Neural crest cell (in vitro differentiated cells): ENCODE measurements at places on chromosomes 2 and 18. TPM values are rescaled to one million over a fixed set of nuclear protein-coding genes. Genes with fewer than 3 reads are reported as not detected.

- peaks cover 7% of the 10 kb centered on the region for H3K36me3 ChIP-seq
- H3K4me3 ChIP-seq, result peak overlapping the region; percentile 100
- no peaks in the 10 kb centered on the region for H3K27me3 ChIP-seq
- H3K4me1 ChIP-seq, result peaks cover 30% of the 10 kb centered on the region
These were observed 475 bp downstream of the SLC4A1AP start for GRCh38 chr2:27664154-27664574.

Gene TDRD15
- not detected in 2 replicates for total RNA-seq

DNA sequence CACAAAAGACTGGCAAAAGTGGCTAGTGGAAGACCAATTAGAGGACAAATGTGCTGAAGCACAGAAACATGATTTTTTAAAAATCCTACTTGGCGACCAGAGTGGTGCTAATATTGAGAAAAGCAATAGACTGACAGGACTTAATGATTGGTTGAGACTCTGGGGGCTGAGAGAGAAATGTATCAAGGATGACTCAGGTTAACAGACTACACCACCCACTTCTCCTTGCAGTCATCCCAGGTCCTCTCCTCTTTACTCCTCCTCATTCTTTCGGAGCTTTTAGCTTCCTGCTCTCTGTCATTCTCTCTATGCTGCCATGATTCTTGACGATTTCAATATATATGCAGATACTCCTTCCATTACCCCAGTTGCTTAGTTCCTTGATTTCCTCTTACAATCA, 54.6 kb upstream of the CYTIP start:
- no peaks in the 10 kb centered on the region for H3K4me1 ChIP-seq
- H3K27me3 ChIP-seq, result peaks cover 13% of the 10 kb centered on the region
- no peak for DNase-seq
- H3K27ac ChIP-seq, result no peak overlapping the region
- no peak overlapping the region for H3K4me3 ChIP-seq

Gene FSHR
- total RNA-seq, result not detected in 2 replicates

Gene RAX
- not detected in 2 replicates for total RNA-seq

GRCh38 chr2:40244675-40245074, 207.2 kb downstream of the SLC8A1 start:
- peaks cover 23% of the 10 kb centered on the region for H3K4me1 ChIP-seq
- H3K27ac ChIP-seq, result peak overlapping the region; percentile 8
- no peak overlapping the region for H3K4me3 ChIP-seq
- no peaks in the 10 kb centered on the region for H3K27me3 ChIP-seq
- DNase-seq, result no peak
- H3K36me3 ChIP-seq, result no peaks in the 10 kb centered on the region

- H3K27me3 ChIP-seq, result no peaks in the 10 kb centered on the region
- H3K4me3 ChIP-seq, result no peak overlapping the region
- DNase-seq, result no peak
- peak overlapping the region; percentile 21 for H3K27ac ChIP-seq
These were observed 31.7 kb upstream of the MAP4K3 start for GRCh38 chr2:39468579-39469451.

Gene OR6B3
- not detected in 2 replicates for total RNA-seq

Gene RAD51AP2
- total RNA-seq, result 0.16 and 0.23 TPM in 2 replicates

Gene ACTG2
- total RNA-seq, result 0.39 TPM in 1 of 2 replicates, not detected in the other

Gene TM4SF20
- total RNA-seq, result not detected in 2 replicates

DNA sequence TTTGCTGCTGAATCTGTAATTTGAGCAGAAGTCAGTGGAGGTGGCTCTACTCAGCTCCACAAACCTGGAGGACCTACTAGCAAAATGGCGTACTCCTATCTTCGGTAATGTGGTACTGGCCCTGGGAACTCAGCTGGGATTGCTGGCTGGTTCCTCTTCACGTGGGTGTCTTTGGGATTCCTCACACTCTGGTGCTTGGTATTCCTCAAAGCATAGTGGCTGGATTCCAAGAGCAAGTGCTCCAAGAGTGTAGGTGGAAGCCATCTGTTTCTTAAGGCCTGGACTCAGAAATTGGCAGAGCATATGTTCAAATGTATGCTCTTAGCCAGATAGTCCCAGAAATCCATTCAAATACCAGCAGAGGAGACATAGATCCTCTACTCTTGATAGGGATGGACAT, 281.9 kb upstream of the CDH7 start:
- H3K27ac ChIP-seq, result no peak overlapping the region
- H3K4me1 ChIP-seq, result no peaks in the 10 kb centered on the region
- DNase-seq, result no peak
- H3K36me3 ChIP-seq, result no peaks in the 10 kb centered on the region
- H3K27me3 ChIP-seq, result no peaks in the 10 kb centered on the region

DNA sequence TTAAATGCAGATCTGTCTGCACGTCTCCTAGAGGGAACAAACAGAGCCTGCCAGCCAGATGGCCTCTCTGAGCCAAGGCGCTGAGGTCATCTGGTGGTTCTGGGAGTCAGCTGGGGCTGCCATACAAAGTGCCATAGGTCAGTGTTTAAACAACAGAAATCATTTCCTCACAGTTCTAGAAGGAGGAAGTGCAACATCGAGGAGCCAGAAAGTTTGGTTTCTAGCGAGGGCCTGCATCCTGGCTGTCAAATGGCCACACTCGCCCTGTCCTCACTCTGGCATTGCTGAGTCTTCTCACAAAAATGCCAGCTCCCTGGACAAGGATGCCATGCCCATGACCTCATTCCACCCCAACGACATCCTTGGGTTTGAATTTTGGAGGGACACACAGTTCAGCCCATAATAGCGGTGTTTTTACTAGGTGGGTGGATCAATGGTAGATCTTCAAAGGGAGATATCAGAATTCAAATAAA, 59.6 kb downstream of the MYT1L start:
- no peak overlapping the region for H3K4me3 ChIP-seq
- peaks cover 18% of the 10 kb centered on the region for H3K4me1 ChIP-seq
- H3K27me3 ChIP-seq, result no peaks in the 10 kb centered on the region
- no peak for DNase-seq

Gene CACNB4
- total RNA-seq, result 6.0 and 6.9 TPM in 2 replicates

- H3K36me3 ChIP-seq, result no peaks in the 10 kb centered on the region
- H3K27me3 ChIP-seq, result no peaks in the 10 kb centered on the region
- H3K4me3 ChIP-seq, result no peak overlapping the region
- no peaks in the 10 kb centered on the region for H3K4me1 ChIP-seq
- no peak overlapping the region for H3K27ac ChIP-seq
- no peak for DNase-seq
These were observed 6.6 kb downstream of the RIT2 start for GRCh38 chr18:43108882-43109281.

Gene TMEM247
- total RNA-seq, result not detected in 2 replicates

GRCh38 chr2:41020358-41020757, 568.5 kb upstream of the SLC8A1 start:
- no peak for DNase-seq
- no peaks in the 10 kb centered on the region for H3K27me3 ChIP-seq
- no peak overlapping the region for H3K4me3 ChIP-seq
- no peaks in the 10 kb centered on the region for H3K4me1 ChIP-seq
- no peak overlapping the region for H3K27ac ChIP-seq

Gene PROKR1
- total RNA-seq, result 0.09 and 0.16 TPM in 2 replicates

- no peak for DNase-seq
- H3K27ac ChIP-seq, result no peak overlapping the region
- H3K4me3 ChIP-seq, result no peak overlapping the region
- H3K36me3 ChIP-seq, result no peaks in the 10 kb centered on the region
- H3K27me3 ChIP-seq, result no peaks in the 10 kb centered on the region
These were observed 130.8 kb upstream of the TWIST2 start for GRCh38 chr2:238717084-238717483.

Gene TUBA4A
- 0.14 TPM in 1 of 2 replicates, not detected in the other for total RNA-seq

GRCh38 chr2:1136846-1137245, 186.2 kb downstream of the SNTG2 start:
- H3K36me3 ChIP-seq, result no peaks in the 10 kb centered on the region
- DNase-seq, result no peak
- no peaks in the 10 kb centered on the region for H3K27me3 ChIP-seq
- peaks cover 4% of the 10 kb centered on the region for H3K4me1 ChIP-seq
- no peak overlapping the region for H3K4me3 ChIP-seq

- DNase-seq, result no peak
- peaks cover 8% of the 10 kb centered on the region for H3K36me3 ChIP-seq
- H3K4me1 ChIP-seq, result peaks cover 6% of the 10 kb centered on the region
- H3K27ac ChIP-seq, result peak overlapping the region; percentile 41
- no peak overlapping the region for H3K4me3 ChIP-seq
These were observed 114.8 kb downstream of the TMEM163 start for GRCh38 chr2:134603966-134604365.

DNA sequence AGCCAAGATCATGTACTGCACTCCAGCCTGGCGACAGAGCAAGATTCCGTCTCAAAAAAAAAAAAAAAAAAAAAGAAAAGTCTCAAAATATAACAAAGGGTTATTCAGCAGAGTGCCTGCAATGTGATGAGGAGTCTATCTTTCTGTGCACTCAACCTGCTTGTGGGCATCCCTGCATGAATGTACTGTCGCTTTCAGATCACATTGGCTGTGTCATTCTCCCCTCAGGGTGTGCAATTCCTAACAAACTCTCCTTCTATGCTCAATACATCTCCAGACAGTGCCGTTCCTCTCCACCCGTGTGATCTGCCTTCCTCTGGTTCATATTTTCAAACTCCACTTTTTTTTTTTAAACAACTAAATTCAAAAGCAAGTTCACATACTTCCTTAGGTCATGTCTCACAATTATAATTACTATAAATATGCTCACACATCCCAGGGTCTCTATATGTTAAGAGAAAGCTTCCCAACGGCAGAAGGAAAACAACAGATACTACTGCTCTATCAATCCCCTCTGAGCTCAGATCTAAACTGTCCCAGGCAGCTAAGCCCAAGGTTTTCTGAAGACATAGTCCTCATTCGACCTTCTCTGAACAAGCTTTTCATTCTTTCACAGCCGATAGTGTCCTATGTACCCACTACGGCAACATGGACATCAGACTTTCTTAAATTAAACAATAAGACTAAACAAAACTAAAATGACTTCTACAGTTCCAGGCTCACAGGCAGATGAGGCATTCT, 35.2 kb downstream of the PTMA start:
- H3K27me3 ChIP-seq, result no peaks in the 10 kb centered on the region
- peaks cover 48% of the 10 kb centered on the region for H3K4me1 ChIP-seq
- no peak for DNase-seq
- peak overlapping the region; percentile 50 for H3K4me3 ChIP-seq
- H3K27ac ChIP-seq, result peak overlapping the region; percentile 46

Gene ABCG5
- not detected in 2 replicates for total RNA-seq

DNA sequence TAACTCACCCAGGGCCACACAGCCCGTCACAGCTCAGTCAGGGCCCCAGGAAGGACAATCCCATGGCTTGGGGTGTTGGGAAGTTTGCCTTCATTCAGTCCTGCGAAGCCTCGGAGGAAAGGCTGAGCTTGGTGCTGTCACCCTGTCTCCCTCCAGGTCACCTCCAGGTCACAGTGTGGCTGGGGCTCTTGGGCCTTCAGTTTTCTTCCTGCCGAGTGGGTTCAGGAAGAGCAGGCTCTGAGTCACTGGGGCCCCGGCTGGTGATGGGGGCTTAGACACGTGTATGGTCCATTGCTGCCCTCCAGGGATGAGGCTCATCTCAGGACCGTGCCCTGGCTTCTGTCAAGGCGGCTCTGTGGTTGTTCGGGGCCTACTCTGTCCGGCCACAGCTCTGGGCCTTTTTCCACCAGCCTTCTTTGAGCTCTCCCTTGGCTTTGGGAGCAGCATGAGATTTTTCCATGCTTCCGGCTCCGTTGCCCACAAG, 118.6 kb downstream of the INHBB start:
- no peak for DNase-seq
- no peak overlapping the region for H3K4me3 ChIP-seq
- H3K36me3 ChIP-seq, result no peaks in the 10 kb centered on the region
- H3K27ac ChIP-seq, result no peak overlapping the region
- peaks cover 16% of the 10 kb centered on the region for H3K4me1 ChIP-seq

Gene ASB18
- not detected in 2 replicates for total RNA-seq

Gene FBXO41
- 3.7 and 4.5 TPM in 2 replicates for total RNA-seq

DNA sequence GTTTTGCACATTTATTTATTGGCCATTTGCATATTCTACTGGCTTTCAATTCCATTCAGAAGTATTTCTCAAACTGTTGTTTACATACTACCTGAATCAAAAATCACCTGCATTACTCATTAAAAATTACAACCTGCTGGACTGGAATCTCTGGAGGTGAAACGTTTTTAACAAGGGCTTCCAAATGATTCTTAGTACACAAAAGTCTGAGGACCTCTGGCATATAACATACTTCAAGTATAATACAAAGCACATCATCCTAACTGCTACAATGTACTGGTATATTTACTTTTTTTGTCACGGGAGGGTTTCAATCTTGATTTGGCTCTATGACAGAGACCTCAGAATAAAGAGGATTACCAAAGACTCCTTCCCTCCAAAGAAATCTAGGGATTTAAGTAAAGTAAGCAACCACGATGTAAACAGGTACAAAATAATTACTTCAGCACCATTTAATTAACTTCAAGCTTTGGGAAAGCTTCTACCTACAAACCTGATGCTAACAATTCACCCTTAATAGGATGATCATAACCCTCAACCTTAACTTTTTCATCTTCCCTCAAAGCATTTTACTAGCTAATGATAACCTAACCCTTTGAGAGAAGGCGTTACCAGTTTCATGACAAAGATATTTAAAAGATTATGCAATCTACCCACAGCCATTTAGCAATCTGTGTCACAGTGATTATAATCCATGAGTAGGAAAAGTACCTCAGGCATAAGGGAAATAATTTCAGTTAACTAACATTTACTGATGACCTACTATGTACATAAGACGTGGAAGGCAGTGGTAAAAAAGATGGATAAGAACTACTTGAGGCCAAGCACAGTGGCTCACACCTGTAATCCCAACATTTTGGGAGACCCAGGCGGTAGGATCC, 24.7 kb downstream of the ATAD2B start:
- H3K27me3 ChIP-seq, result no peaks in the 10 kb centered on the region
- peaks cover 16% of the 10 kb centered on the region for H3K4me1 ChIP-seq
- no peak for DNase-seq
- no peak overlapping the region for H3K27ac ChIP-seq
- H3K36me3 ChIP-seq, result peaks cover 3% of the 10 kb centered on the region

Gene GKN1
- total RNA-seq, result not detected in 2 replicates

- H3K27me3 ChIP-seq, result no peaks in the 10 kb centered on the region
- H3K4me1 ChIP-seq, result peaks cover 4% of the 10 kb centered on the region
- no peaks in the 10 kb centered on the region for H3K36me3 ChIP-seq
- no peak overlapping the region for H3K27ac ChIP-seq
These were observed 10.9 kb downstream of the MEP1B start for GRCh38 chr18:32200766-32201165.

DNA sequence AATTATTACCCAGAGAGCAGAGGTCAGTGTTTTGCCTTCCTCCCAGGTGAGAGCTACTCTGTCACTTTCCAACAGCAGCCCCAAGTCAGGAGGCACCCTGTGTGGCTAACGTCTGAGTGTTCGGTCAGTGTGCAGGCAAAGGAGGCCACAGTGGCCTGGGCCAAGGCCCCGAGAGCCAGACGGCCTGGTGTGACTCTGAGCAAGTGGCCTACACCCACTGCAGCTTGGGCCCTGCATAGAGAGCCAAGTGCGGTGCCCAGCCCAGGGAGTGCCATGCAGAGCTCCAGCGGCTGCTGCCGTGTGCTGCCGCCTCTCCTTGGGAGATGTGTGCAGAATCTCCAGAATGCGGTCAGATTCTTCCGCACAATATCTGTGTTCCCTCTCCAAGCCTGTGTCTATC, 70.4 kb downstream of the GNAL start:
- H3K27me3 ChIP-seq, result no peaks in the 10 kb centered on the region
- DNase-seq, result no peak
- H3K4me3 ChIP-seq, result no peak overlapping the region
